ENCODE measurements at places on chromosomes 7 and 10.

- no peak for DNase-seq
These were observed 356 bp upstream of the NDUFB2 start for GRCh38 chr7:140696024-140696679.

DNA sequence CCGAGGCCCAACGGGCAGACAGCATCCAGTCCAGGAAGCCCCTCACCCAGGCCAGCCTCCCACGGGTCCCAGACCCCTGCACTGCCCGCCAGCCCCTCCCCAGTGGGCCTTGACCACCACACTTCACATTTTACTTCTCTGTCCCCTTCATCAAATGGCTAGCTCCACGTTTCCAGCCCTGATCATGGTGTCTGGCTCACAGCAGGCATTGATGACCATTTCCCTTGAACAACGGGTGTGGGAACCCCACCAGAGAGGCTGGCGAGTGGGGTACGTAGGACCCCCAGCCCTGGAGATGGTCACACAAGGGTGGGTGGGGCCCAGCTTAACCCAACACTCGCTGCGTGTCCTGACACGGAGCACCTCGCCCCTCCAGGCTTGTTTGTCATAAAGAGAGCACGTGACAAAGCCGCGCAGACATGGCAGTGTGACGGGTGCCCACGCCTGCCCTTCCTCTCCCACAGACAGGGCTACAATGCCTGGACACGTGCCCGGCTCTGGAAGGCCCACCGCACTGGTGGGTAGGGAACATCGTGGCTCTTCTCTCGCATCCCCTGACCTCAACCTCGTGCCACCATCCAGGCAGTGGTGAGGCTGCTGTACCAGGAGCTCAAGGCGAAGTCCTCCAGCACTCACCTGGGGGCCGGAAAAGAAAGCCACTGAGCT is 267.7 kb downstream of the MAD1L1 start:
- no peak for DNase-seq

- DNase-seq = no peak
These were observed 9.6 kb upstream of the ZMIZ1 start for GRCh38 chr10:79058899-79059841.

GRCh38 chr10:29265210-29265768 is 23.6 kb upstream of the LYZL1 start:
- no peak for DNase-seq

- DNase-seq = no peak
These were observed 2.9 kb downstream of the BNIP3 start for GRCh38 chr10:131978851-131979250.

- no peak for DNase-seq
These were observed 78.3 kb upstream of the ATP6V0A4 start for GRCh38 chr7:138876326-138876725.

GRCh38 chr7:30168835-30169573 is 34.2 kb downstream of the MTURN start:
- no peak for DNase-seq

DNA sequence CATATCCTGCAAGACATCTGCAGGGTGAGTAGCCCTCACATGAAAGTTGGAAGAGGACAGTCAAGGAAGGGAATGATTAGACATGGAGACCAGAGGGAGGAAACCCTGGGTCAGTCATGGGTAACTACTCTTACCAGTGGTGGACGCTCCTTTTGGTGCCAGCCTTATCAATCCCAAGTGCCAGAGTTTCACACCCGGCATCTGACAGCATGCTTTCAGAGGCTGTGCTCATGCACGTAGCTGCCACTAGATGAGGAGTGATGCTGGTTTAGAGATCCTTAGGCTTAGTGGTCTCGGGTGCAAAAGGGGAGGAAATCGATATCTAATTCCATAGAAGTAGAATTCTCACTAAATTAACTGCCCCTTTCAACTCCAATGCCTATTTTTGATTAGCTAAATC is 100.8 kb downstream of the PLCE1 start:
- no peak for DNase-seq

DNA sequence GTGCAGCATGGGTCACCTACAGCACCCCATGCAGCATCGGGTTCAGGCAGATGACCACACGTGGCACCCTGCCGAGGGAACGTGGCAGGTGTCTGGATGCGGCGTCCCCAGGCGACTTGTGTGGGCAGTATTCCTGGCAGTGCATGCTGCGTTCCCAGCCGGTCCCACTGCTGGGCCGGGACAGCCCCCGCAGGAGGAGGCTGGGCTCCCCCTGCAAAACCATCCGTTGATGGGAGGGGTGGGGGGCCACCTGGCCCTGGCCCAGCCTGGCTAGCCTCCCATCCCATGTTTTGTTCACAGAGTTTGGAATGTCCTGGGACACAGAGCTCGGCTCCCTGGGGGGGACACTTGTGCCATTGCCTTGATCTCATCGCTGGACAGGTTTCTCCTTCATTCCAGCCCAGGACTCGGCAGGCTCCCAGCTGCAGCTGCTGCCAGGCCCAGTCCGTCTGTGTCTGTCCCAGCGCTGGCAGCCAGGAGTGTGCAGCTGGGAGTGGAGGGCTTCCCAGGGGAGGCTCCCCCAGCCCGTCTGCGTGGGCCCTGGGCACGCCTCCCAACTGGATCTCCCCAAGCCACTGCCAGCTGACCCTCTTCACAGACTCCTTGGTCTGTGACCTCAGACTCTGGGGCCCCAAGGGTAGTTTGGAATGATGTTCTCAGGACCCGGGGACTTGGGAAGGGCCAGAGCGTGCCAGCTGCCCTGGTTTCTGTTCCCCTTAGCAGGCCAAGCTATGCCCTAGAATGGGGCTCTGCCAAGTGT is 32.6 kb downstream of the TMEM270 start:
- DNase-seq = no peak

DNA sequence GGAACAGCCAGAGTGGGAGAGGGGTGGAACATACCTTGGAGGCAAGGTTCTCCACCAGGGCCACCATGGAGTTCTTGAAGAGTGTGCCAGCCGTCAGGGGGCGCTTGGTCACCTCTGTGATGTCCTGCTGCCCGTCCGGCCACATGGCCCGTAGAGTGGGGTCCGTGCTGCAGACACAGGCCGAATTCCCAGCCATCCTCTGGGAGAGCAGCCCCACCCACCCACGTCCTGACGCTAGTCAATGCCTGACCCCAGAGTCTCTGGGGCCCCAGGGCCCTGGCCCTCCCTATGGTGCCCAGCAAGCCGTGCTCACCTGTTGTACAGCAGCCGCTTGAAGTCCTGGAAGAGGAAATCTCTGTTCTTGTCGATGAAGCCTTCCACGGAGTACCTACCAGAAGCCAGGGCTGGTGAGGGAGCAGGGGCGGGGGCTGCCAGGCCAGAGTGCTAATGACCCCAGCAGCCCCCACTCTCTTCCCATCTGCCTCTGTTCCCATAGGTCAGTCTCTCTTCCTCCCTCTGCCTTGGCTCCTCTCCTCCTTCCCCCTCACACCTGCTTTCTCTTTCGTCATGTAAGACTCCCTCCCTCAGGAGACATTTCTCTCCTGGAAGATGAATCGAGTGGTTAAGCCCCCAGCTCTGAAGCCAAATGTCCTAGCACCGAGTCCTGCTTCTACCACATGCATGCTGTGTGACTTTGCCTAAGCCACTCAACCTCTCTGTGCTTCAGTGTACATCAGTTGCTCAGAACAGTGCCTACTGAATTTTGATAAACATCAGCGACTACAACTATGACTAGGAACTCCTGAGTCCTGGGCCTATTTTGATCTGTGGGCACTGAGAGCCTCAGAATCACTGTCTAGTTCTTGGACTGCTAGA is 11.0 kb downstream of the MYO1G start:
- DNase-seq = no peak

- DNase-seq = no peak
These were observed 363.9 kb downstream of the MALRD1 start for GRCh38 chr10:19412531-19412930.
